ENCODE measurements at places on chromosomes 1 and 21. TPM values are rescaled to one million over a fixed set of nuclear protein-coding genes. Genes with fewer than 3 reads are reported as not detected.
A peak's percentile ranks its signal among the peaks of the same experiment; 100 is the strongest.

Gene MPL
- total RNA-seq, result not detected

- no peak for DNase-seq
Observed at GRCh38 chr1:230495891-230496385, 69.8 kb upstream of the PGBD5 start.

Gene GABRD
- not detected for total RNA-seq

Gene AK2
- total RNA-seq, result 126 TPM

Gene C1orf226
- total RNA-seq, result 0.89 TPM

DNA sequence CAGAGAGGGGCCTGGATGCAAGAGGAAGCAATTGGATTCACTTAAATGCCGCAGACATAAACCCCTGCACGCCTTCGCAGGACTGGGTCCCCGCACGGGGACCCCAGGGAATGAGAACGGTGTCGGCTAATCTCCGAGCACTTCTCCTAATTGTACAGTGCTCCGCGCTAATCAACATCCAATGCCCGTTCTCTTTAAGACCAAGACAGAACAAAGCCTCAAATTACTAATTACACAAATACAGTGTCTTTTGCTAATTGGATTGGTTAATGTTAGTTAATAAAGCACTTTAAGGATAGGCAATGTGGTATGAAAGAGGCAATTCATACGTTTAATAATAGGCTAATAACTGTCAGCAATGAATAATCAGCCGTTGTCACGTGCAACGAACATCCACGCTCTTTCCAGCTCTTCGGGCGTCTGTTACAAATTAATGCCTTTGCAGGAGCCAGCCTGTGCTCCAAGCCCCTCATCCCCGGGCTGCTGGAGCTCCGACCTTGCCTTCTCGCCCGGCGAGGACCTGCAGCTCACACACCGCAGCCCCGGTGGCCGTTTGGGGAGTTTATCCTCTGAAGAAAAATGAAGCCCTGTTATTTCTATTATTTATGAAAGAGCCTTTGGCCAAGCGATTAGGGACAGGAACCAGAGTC, 157.8 kb downstream of the PRDM16 start:
- DNase-seq, result no peak

DNA sequence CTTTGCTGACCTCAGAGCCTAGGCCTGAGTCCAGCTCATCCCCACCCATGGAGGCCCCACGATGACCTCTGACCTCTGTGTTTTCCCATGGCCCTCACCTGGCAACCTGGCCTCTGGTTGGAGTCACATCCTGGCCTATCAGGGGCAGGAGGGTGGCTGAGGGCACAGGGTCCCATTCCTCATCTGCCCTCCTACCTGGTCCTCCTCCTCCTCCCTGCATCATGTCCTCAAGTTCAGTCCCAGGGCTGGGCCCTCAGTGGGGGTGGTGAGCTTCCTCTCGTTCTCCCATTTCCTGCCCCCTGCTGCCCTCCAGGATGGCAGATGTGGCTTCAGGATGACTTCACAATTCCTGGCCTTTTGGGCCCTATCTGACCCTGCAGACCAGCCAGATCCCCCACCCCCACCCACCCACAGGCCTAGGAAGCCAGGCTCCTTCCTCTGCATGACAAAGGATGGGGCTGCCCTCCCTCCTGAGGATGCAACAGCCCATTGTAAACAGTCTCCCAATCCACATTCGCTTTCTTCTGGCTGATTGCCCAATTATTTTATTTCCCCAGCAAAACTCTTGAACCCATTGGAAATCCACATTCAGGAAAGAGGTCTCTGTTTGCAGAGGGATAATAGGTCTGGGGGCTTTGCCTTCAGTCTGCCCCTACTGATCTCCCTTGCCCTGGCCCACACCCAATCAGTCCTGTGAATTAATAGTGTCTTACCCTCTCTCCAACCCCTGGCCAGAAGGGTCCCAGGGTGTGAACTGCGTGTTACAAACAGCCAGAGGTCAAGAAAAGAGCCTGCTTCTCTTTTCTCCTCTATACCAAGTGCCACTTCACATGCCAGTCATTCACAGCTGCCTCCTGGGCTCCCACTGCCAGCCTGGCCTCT, 10.3 kb upstream of the LEFTY1 start:
- DNase-seq, result no peak

GRCh38 chr21:15240848-15241247, 176.0 kb upstream of the NRIP1 start:
- no peak for DNase-seq

Gene UTP25
- total RNA-seq, result 7.0 TPM

GRCh38 chr1:78047106-78047505, 1.3 kb downstream of the GIPC2 start:
- DNase-seq, result no peak

- no peak for DNase-seq
Observed at GRCh38 chr1:42691157-42691498, 8.9 kb downstream of the YBX1 start.

- DNase-seq, result no peak
Observed at GRCh38 chr1:229252228-229252984, 18.5 kb upstream of the RAB4A start.

Gene HSPG2
- 249 TPM for total RNA-seq

DNA sequence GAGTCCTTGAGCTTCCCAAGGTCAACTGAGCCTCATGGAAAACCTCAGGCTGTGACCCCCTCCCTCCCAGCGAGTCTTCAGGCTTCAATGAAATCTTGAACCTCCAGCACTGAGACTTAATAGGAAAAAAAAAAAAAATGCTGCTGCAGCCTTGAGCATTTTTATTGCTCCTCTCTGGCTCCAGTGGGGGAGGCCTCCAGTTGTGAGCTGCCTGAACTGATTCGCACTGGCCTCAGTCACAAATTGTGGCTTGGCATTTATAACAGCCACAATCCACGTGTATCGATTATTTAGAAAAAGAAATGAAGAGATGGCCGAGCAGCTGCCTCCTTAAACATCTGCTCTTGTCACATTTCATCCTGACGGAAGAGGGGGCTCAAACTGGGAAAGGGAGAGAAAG, 173.0 kb downstream of the PRDM2 start:
- DNase-seq, result no peak

DNA sequence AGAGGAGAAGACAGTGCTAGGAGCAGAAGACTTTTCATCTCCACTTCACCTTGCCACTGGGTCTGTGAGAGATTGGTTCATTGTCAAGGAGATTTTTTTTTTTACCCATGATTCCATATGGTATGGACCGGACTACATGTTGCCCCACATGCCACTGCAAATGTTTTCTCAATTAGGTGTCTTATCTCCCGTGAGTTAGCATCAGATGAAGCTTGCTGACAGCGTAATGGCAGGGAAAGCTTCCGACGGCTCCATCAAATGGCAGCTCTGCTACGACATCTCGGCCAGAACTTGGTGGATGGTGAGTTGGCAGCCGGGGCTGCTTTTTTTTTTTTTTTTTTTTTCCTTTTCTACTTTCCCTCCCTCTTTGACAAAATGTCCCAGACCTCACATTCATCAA, 217.2 kb upstream of the NFIA start:
- DNase-seq, result no peak

Gene SLAMF7
- 0.32 TPM for total RNA-seq

Gene KCND3
- 0.43 TPM for total RNA-seq

DNA sequence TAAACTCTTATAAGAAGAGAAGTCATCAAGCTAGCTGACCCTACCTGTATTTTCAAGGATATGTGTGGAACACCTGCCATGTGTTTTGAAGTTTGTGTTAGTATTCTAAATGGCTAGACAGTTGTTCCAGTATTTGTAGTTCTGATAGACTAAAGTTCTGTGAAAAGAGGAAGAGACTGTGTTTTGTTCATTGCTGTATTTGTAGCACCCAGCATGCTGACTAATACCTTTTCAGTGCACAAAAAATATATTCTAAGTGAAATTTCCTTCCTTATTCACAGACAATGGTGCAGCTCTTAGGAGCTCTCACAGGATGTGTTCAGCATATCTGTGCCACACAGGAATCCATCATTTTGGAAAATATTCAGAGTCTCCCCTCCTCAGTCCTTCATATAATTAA, 8.2 kb upstream of the METTL18 start:
- no peak for DNase-seq

Gene OR2M3
- not detected for total RNA-seq

GRCh38 chr21:15064576-15065391, at the start of gene NRIP1:
Gene NRIP1 (minus strand): TSS chr21:15065000. CDS start chr21:14968192, 96,808 bp downstream.
- DNase-seq, result peak; percentile 85

Gene MX2
- total RNA-seq, result 8.6 TPM

Gene NPHS2
- not detected for total RNA-seq

DNA sequence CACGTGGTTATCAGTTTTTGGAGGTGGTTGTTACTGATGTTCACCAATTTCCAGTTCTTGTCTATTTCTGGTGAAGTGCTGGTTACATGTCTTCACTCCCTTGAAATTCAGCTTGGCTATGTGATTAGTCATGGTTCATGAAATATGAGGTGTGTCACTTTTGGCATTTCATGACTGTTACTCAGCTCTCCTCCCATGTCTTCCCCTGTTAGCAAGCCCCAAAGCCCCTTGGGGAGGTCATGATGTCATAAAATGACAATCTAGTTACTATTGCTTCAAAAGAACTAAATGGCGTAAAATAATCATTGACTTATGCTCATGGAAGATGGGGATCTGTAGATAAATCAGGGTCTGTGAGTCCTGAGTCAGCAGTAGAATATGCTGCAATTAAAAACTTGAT, 425.1 kb downstream of the SETD4 start:
- DNase-seq, result peak; percentile 88

Gene CD1C
- not detected for total RNA-seq

DNA sequence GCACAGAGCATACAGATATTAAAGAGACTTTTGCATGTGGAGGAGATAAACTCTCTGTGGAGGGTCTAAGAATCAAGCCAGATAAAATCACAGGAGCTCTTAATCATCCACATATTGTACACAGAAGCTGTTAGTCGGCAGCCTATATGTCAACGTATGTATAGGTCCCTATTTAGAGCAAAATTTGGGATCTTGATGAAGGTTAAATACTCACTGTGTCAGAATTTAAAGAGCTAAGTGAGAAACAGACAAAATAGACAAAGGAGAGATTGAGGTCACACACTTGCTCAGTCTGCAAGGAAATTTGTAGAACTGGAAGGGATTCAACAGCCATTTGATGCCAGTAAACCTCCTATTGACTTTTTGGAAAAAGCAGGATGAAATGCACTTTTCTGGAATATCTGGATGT, 4.1 kb upstream of the IRF2BP2 start:
- peak; percentile 57 for DNase-seq

DNA sequence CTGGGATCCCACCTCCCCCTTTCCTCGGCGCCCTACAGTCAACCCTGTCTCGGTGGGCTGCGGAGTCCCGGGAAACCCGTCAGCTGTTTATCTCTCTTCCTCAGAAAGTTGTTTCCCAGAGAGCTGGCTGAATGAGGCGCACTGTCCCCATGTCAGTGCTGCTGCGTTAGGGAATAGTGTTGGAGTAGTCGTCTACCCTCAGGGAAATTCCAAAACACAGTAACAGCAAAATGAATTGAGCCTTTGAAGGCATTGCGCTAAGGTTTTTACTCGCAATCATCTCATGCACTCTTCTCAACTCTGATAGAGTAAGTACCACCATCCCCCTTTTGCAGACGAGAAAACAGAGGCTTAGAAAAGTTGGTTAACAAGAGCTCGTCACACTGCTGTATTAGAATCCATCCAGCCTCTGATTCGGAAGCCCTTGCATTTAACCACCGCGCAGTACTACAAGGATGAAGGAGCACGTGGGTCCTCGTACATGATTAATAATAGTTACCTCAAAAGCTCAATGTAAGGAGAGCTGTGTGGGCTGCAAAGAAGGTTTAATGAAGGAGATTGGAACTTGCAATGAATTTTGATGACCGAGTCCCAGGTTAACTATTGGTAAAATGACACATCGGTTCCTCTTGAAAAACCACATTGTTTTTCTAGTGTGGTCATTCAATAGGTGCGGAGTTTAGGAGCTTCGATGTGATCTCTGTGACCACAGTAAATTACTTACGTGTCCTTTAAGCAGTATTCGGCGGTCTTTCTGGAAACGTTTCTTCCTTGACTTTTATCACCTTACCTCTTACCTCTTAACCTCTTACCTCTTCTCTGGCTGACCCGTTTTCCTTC, 788 bp upstream of the EDEM3 start:
- peak; percentile 50 for DNase-seq

Gene OLFML3
- total RNA-seq, result 26.7 TPM

DNA sequence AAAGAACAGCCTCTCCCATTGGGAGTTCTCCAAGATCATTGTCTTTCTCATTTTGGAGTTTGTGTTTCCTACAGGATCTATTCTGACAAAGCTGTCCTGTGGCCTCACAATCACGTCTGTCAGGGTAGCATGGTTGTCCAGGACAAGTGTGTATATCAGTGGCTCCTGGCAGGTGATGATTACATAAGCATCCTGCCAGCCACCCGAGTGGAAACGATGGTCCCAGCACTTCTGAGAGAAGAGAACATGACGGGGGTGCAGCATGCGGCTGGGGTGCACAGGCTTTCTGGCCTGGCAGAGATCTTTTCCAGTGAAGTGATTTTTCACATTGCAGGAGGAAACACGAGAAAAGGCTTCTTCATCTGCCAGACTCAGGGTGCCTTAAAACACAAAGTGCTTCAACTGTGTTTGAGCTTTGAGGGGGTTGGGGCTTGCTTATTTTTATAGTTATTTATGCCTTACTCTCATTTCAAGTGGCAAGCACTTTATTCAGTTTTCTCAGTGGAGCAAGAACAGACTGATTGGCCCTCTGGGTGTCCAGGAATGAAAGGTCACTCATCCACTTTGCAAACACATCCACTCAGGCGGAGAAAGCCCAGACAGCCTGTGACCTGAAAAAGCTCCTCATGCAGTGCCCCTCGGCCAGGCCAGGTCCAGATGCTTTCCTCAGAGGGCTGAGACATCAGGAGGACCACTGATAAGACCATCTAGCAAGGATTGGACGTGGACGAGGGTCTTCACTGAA, 186.0 kb downstream of the DUSP10 start:
- no peak for DNase-seq

Gene ALX3
- not detected for total RNA-seq

DNA sequence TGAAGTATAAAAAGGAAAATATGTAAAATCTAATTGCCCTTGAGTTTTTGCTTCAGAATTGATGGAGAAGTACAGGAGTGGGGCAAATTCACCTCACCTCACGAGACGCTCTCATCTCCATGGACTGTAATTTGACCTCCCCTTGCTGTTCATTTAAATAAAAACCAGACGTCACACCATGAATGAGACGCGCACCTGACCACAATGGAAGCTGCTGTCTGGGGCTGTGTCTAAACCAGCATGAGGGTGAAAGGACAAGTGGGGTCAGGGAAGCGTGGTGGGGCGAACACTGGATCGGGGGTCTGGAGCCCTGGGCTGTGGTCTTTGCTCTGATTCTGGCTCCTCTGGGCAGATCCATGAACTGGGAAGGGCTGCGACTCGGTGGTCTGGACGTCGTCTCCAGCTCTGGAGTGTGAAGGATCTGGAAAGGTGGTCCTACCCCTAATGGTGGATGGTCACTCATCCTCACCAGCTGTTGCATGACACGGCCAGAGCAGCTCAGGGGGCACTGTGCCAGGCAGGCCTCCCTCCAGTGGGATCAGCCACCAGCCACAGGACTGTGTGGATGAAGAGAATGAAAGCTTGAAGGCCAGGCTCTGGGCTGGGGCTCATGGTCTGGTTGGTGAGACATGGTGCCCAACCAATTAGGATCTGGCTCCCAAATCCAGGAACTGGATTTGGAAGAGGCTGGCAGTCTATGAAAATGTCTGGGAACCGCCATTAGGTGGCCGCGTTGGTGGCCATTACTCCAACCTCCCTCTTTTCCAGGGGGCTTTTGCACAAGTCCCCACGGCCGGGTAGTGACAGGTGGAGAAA, 728.6 kb downstream of the PTPRU start:
- DNase-seq, result no peak

All from astrocyte (in vitro differentiated cells and primary cell).